ENCODE measurements at places on chromosomes 11 and 22. TPM values are rescaled to one million over a fixed set of nuclear protein-coding genes. Genes with fewer than 3 reads are reported as not detected.

GRCh38 chr11:2214527-2215229 is 43.1 kb upstream of the TH start:
- no peak for DNase-seq

GRCh38 chr11:60867871-60868681 is 734 bp downstream of the ZP1 start:
- no peak for DNase-seq

Gene NTM
- not detected for total RNA-seq

- DNase-seq: no peak
Observed at GRCh38 chr11:62451241-62451621, 32.4 kb downstream of the SCGB1A1 start.

Gene ENTHD1
- total RNA-seq: 0.23 TPM

Gene SPECC1L
- 54.5 TPM for total RNA-seq

GRCh38 chr11:8068605-8069221 is 12.3 kb upstream of the TUB start:
- DNase-seq: no peak

Gene PLAAT5
- 0.32 TPM for total RNA-seq

Gene SAC3D1
- 3.1 TPM for total RNA-seq

Gene CD3D
- total RNA-seq: 386 TPM

- no peak for DNase-seq
Observed at GRCh38 chr11:13972043-13972910, 9.8 kb downstream of the SPON1 start.

DNA sequence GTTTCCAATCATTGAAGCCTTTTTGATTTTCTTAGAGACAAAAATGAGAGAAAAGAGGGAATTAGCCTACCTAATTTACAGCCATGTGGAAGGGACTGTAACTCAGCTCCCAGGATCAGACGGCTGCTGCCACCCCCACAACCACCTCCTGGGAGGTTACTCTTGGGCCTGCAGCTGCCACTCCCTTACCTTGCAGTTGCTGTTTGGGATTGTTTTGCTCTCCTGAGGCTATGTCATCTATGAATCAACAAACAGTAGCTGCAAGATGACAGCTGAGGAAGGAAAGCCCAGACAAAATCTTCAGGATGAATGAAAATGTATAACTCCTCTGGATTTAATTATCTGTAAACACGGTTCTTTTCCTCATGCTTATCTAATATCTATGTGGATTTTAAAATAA is 28.0 kb upstream of the ZC3H12C start:
- no peak for DNase-seq

Gene C11orf97
- total RNA-seq: not detected

DNA sequence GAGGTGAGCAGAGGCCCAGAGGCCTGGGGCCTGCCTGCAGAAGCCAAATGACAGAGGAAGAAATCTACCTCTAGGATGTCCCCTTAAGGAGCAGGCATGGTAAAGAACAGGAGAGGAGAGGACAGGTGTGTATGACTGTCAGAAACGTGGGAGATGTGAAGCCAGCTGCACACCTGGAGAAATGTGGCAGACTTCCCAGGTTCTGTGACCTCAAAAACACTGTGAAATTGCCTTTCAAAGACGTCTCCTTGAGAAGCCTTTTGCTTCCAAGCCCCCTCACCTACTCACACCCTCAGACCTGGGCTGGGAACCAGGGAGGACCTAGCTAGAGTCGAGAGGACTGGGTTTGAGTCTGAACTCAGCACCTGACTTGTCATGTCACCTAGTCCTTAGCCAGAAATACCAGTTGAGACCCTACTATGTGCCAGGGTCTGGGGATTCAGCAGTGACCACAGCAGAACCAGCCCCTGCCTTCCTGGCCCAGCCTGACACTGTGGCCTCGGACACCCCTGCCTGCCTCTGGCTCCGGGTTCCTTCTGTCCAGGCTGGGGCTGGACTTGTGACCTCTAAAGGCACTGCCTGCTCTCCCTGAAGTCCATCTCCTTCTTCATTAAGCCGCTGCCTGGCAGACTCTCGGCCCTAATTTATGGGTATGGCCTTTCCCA is 5.6 kb downstream of the TPBGL start:
- no peak for DNase-seq

GRCh38 chr11:111814557-111815320 is 48.5 kb upstream of the PPP2R1B start:
- no peak for DNase-seq

- no peak for DNase-seq
Observed at GRCh38 chr11:86184728-86185380, 59.7 kb upstream of the EED start.
